ENCODE measurements at places on chromosomes 1 and 21.
A peak's percentile ranks its signal among the peaks of the same experiment; 100 is the strongest.

DNA sequence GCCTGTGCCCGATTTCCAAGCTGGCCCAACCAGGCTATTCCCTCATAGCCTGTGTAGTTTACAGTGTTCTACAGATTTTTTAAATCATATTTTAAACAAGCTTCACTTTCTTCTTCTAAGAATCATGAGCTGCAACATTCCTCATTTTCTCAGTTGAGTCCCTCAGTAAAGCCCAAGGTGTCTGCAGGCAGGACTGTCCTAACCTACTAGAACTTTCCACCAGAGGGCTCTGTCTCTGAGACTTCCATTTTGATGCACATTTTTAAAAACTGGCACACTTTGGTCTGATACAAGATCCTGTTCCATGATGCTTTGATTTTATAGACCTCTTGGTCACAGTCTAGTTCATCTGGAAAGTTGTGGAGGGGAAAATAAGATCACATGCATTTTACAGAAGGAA is 21.6 kb upstream of the SLAMF6 start:
- peak; percentile 60 for DNase-seq

- DNase-seq = no peak
Observed at GRCh38 chr1:100217834-100218233, 31.8 kb downstream of the DBT start.

- DNase-seq = no peak
Observed at GRCh38 chr1:244730934-244731434, 78.1 kb downstream of the DESI2 start.

- DNase-seq = no peak
Observed at GRCh38 chr1:232452736-232453440, 177.0 kb downstream of the SIPA1L2 start.

GRCh38 chr1:114152508-114153260 is 985 bp downstream of the SYT6 start:
- no peak for DNase-seq

DNA sequence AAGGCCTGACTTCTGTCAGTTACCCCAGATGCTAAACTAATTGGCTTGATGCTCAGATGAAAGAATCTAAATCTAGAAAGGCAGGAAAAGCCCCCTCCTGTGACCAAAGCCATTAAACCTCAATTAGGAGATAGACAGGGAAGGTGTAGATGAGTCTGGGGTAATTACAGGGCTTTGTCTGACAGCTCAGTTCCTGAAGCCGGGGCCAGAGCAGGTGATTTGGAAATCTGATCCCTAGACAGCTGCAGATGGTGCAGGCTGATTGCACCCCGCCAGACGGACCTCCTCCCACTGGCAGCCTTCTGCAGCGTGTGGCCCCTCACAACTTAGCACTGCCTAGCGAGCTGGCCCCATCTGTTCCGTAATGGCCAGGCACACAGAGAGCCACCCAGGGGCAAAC is 395.1 kb downstream of the HLX start:
- no peak for DNase-seq

GRCh38 chr1:84632673-84633434 is 57.4 kb downstream of the SSX2IP start:
- DNase-seq = no peak

DNA sequence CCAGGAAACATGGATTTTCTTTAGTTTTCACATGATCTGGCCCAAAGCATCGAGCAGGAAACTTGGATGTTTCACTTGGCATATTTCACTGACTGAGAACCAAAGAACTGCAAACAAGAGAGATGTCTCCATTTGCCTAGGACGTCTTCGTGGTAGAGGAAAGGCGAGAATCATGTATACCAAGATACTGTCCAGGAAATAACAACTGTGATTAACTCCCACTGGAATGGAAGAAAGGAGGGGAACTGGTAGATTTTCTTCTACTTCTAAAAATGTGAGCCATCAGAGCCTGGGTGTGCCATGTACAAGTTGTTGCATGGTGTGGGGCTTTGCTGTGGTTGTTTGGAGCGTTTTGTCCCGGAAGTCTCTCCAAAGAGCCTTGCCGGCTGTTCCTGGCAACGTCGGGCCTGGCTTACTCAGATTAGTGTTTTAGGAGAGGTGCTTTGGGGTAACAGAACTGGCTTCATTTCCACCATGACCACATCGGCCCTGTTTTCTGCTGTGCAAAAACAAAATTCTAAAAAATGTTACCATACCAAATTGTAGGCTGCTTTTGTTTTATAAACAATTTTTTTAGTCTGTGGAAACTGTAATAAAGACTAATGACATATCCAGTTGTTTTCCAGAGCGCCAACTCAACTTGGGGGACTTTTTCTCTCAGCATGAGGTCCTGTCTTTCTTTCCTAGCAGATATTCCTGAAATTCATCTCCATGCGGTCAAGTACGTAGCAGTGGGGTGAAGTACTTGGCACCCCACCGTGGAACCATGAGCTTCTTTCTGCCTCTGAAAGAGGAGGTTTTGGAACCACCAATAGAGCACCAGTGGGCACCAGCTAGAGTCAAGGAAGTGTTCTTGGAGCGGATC is 118.3 kb downstream of the TM2D1 start:
- no peak for DNase-seq

- no peak for DNase-seq
Observed at GRCh38 chr1:26098602-26099001, 13.0 kb upstream of the PDIK1L start.

- no peak for DNase-seq
Observed at GRCh38 chr21:36718951-36719501, 20.1 kb downstream of the SIM2 start.

DNA sequence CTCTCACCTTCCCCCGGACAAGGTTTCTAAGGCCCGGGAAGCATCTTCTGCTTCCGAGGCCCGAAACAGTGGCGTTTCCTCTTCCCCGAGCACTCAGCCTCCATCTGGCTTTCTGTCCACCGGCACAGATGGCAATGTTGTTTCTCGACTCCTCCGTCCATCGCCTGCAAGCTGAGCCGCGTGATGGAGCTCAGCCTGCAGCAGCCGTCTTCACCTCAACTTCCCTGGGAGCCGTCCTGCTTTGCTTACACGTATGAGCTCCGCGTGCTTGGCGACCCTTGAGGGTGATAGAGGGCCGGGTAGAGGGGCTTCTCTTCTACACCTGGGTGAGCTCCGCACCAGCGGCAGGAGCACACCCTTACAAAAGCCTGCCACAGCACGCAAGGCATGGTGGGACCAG is 80.4 kb downstream of the AJAP1 start:
- no peak for DNase-seq

DNA sequence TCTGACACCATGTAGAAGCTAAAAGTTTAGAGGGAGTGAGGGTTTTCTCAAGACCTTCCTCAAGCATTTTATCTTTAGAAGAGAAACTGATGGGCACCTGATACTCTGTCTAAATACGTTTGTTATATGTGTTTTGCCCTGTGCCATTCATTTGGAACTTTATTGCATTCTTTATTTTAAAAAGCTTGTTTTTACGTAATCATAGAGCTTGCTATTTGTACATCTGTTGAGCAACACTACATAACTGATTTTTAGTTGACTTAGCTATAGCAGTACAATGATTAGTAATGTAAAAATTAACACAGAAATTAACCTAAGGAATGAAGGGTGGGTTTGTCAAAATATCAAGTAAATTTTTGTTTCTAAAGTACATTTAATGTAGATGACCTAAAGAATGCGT is 88.5 kb downstream of the RUNX3 start:
- DNase-seq = no peak

DNA sequence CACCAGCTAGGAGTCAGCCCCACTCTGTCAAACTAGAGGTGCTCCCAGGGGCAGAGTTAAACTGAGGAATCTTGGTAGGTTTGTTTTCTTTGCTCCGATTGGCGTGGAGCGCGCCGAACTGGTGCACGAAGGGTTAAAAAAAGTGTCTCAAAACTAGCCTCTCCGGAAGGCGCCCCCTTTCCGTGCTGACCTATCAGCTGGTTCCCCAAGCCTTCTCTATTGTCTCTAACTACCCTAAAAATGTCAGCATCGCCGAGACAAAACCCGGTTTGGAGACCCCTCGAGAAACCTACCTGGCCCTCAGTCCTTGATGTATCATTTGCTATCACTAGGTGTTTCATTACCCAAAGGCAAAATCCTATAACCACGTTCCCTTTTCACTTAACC is 2.2 kb downstream of the TGFB2 start:
- no peak for DNase-seq

- no peak for DNase-seq
Observed at GRCh38 chr21:20739421-20739820, 258.8 kb upstream of the NCAM2 start.

GRCh38 chr1:47894410-47895278 is 102.5 kb downstream of the TRABD2B start:
- DNase-seq = no peak

DNA sequence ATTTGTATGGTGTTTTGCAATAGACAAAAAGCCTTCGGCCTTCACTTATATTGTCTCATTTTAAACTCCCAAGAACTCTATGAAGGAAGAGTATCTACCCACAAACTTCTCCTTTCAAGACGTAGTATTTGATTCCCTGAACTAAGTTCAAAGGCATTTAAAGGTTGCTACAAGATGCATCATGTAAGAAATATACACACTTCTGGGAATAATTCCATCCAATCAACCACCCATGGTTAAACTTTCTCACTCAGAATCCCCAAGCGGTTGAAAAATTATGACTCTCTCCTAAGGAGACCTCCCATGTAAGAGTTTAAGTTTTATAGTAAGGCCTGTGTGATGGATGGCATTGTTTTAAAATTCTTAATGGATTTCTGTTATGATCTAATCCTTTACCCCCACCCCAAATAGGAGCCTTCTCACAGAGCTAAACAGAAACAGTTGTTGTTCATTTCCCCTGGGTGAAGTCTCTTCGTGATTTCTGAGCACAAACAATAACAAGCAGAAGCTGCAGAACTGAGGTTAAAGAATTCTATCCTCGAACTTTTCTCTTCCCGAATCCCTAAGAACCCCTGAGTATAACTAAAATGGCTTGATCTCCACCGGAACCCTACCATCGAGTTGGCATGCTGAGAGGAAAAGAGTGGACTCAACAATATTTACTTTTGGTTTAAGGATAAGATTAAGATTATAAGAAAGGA is 185.0 kb downstream of the TGFBR3 start:
- no peak for DNase-seq

GRCh38 chr21:36661511-36662309 is 37.2 kb upstream of the SIM2 start:
- no peak for DNase-seq

- DNase-seq = no peak
Observed at GRCh38 chr1:4115191-4115900, 215.3 kb upstream of the C1orf174 start.

- DNase-seq = no peak
Observed at GRCh38 chr1:154948079-154948478, 7.8 kb downstream of the PBXIP1 start.

DNA sequence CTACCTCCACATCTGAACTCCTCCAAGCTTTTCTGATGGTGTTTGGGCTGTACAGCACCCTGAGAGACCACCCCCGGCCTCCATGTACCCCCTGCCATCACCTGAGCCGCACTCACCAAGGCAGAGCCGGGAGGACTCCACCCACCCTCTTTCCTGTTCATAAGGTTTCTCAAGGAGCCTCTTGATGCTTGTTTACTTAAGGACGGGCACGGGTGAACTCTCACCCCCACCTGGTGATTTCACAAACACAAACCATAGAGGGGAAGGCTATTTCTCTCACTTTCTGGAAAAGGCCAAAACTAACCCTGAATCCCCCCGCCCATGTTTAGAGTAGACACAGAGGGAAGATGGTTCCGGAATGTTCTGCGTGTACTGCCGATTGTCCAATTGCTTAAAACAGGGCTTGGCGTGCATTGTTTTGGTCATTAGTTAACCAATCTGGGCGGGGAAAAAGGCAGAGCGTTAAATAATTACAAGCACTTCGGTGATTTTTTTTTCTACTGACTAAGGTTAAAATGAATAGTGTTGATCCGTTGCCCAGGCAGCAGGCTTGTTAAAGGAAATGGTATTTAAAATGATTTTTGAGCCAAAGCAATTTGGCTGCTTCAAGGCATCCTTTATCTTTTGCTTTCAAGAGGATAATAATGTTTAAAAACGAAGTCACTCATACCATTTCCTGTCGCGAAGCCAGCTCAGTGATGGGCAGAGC is 279.8 kb upstream of the VAMP3 start:
- DNase-seq = no peak

DNA sequence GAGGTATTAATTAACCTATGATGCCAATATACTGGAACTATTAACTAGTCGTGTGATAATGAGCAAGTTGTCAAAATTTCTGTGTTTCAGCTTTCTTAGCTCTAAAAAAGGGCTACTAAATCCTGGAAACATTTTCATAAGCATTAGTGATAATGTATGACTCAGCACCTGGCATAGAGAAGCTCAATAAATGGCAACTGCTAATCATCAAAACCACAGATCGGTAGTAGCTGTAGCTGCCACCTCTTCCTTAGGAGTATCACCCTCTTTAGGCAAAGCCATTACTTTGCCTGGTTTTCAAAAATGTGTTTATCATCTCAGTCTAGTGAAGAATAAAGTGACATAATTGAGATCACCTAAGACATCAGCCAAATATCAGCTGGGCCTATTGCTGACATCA is 75.5 kb downstream of the TPR start:
- DNase-seq = no peak

DNA sequence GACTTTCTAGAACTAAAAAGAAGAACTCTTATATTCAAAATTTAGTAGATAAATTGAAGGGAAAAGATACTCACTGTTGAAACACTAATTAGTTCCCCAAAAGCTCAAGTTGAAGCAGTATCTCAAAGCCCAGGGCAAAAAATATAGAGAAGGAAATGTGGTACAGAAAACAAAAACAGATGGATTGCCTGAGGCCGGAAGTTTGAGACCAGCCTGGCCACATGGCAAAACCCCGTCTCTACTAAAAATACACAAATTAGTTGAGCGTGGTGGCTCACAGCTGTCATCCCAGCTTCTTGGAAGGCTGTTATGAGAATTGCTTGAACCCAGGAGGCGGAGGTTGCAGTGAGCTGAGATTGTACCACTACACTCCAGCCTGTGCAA is 36.0 kb downstream of the FAM177B start:
- DNase-seq = no peak

DNA sequence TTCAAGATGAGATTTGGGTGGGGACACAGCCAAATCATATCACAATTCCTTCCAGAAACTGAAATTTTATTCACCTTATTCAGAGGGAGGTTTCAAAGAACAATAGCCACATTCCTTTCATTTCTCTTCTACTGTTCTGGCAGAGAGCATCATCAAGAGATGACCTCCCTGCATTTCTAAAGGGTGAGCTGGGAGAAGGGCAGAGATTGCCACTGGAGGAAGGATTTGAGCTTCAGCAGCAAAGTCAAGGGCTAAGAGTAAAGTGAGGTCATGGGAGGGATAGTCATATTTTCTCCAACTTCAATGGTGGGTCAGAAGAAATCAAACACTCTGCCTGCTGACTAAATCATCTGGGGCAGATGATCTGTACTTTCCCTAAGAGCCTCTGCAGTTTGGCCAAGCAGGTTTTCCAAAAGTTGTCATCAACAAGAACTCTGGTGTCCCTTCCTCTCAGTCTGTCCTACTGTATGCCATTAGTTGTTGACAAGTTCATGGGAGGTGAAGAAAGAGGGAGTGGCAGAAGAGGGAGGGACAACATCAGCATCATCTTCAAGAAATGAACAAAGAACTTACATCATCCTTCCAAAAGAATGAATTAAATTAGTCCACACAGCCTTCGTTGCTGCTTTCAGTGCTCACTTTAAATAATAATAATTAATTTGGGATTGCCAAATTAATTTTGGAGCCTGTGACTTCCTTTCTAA is 298.3 kb downstream of the ASTN1 start:
- no peak for DNase-seq

Data from CD4-positive, alpha-beta T cell treated with Interleukin-6 at 100 ng/mL for 8 hours (primary cell).